Astrocyte (in vitro differentiated cells and primary cell): ENCODE measurements at places on chromosomes 4 and X. TPM values are rescaled to one million over a fixed set of nuclear protein-coding genes. Genes with fewer than 3 reads are reported as not detected.

- DNase-seq, result no peak
These were observed 81.5 kb upstream of the PACRGL start for GRCh38 chr4:20618731-20619130.

DNA sequence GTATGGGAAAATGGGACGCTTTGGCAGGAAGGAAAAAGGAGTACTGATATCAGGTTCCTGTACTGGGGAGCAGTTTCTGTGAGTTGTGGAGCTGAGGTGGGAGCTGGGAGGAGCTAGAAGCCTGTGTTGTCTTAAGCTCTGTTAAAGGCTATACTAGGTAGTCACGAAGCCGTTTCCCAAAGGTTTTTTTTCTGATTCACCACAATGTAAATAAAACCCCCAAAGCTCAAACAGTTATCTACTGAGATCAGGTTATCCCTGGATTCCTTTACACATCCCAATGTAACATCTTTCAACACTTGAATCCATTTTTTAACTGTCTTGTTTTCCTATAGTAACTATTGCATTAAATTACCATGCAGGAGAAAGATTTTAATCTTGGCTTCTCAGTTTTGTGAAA lies 297.4 kb upstream of the SFRP2 start:
- no peak for DNase-seq

DNA sequence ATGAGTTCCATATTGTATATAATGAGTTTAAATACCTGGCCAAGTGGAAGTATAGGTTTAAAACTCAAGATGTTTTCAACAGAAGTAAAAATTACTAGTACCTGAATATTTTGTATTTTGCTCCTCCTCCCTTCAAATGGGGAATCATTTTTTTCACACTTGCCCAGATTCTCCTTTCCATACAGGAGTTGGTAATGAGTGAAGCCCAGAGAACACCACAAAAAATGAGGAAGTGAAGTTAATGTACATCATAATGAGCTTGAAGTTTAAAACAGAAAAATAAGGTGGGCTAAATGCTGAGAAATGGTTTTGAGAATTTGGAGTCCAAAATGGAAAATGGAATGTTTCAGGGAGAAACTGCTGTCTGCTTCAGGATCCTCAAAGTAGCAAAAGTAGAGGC lies 364.8 kb upstream of the EMCN start:
- DNase-seq, result no peak

GRCh38 chr4:138596896-138597295 lies 354.7 kb upstream of the SLC7A11 start:
- DNase-seq, result no peak

- DNase-seq, result no peak
These were observed 113.4 kb downstream of the ANXA5 start for GRCh38 chr4:121583396-121583795.

DNA sequence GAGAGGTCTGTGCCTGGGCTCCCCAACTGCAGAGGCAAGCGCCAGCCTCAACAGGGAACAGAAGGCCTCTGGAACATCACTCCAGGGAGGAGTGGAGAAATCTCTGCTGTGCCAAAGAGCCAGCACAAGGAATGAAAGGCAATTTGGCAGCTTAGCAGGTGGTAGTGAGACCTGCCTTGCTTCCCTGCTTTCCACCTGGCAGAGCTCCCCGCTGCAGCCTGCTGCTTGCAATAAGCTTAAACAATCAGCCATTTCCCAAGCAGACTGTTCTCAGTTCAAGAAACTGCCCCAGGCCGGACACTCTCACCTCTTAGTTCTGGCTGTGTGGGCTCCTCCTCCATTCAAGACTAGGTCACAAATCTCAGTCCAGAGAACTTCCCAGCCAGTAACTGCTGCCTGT lies 370.6 kb downstream of the MAGEB5 start:
- no peak for DNase-seq

GRCh38 chrX:9682456-9682855 lies 83.2 kb downstream of the GPR143 start:
- no peak for DNase-seq

- DNase-seq, result no peak
These were observed 4.6 kb downstream of the TXK start for GRCh38 chr4:48129307-48130014.

GRCh38 chr4:176002007-176002613 lies 63.5 kb upstream of the WDR17 start:
- peak; percentile 12 for DNase-seq

- DNase-seq, result no peak
These were observed 102.0 kb upstream of the SH3RF1 start for GRCh38 chr4:169372791-169373190.

The XAGE1A gene
- not detected in 2 replicates for total RNA-seq

The TRIM60 gene
- not detected in 2 replicates for total RNA-seq

The RIBC1 gene
- total RNA-seq, result 0.34 and 0.46 TPM in 2 replicates

The HEPH gene
- total RNA-seq, result 58.8 and 83.9 TPM in 2 replicates

The MAGEA4 gene
- not detected in 2 replicates for total RNA-seq

The CSAG2 gene
- total RNA-seq, result not detected in 2 replicates

The PABPC1L2A gene
- 0.11 and 0.38 TPM in 2 replicates for total RNA-seq

The PDZD11 gene
- 47.4 and 48.9 TPM in 2 replicates for total RNA-seq
